ENCODE measurements at places on chromosomes 16 and 17.

GRCh38 chr17:66950886-66951604, 13.5 kb upstream of the CACNG4 start:
- DNase-seq: no peak

DNA sequence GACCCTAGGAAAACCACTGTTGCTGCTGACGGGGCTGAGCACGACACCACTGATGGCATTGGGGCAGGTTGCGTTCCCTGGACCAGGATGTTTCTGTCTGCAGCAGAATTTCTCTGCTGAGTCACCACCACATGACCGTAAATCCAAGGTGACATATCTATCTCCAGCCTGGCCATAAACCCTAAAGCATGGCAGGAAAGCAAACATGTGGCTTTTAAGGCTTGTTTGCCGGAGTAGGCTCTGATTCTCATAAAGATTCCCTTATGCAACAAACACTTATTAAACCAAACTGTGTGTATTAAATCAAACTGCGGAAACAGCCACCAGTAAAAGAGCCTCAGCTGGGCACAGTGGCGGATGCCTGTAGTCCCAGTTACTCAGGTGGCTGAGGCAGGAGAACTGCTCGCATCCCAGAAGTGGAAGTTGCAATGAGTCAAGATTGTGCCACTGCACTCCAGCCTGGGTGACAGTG, 17.3 kb downstream of the MPHOSPH6 start:
- no peak for DNase-seq

- DNase-seq: no peak
Observed at GRCh38 chr16:3754772-3755171, 37.4 kb upstream of the TRAP1 start.

DNA sequence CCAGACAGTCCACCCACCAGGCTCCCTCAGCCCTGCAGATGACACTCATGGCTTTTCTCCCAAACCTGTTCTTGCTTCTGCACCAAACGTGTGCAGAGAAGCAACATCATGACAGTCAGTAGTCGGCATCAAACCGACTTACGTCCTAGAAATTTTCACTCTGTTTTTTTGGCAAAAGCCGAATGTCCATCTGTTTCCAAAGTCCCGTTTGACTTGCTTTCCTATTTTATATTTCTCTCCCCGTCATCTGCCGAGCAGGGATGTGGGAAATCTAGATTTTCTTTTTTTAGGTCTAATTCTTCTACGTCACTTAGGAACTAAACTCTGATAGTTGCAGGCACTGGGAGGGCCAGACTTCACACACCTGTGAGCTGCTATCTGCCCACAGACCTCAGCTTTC, 104.9 kb downstream of the RMI2 start:
- DNase-seq: no peak

DNA sequence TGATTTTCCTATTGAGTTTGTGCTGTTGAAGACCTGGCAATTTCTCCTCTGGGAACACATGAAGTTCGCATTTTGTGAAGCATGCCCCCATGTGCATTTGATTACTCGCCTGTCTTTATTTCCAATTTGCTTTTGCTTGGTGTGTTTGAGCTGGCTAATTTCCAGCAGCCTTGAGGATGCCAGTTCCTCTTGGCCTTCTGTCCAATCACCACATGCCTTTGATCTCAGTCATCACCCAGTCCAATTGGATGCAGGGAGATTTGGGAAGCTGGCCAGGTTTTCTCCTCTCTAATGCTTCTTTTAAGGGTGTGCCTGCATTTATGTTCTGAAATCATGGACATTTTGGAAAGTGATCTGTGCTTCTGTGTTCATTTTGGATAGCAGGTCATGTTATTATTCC, 3.8 kb upstream of the TMEM100 start:
- DNase-seq: no peak

DNA sequence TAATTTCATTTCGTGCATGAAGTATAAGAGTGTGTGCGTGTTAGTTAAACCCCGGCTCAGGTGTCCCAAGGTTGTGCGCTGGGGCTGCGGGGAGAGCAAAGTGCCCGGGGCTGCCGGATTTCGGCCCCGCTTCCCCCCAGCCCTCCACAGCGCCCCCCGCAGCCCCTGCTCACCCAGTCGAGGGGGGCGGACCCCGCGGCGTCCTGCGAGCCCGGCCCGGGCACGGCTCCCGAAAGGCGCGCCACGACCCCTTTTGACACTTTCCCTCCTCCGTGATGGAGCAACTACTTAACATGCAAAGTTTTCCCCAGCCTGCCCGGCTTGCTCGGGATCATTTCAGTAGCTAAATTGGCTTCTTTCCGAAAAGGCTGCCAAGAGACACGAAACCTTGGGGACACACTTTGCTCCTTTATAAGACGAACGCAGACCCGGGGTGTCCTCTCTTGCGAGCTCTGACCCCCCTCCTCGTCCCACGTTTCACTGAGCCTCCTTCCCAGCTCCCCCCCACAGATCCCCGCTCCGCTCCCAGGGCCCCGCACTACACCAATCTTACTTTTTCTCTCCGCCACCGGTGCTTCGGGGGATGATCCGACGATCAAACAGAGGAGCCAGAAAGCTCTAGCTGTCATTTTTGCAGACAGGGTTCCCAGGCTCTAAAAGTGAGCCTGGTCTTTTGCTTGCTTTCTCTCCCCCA, 552 bp downstream of the C17orf58 start:
- peak; percentile 29 for DNase-seq

GRCh38 chr17:19338031-19338990, 24.2 kb downstream of the B9D1 start:
- peak; percentile 46 for DNase-seq

GRCh38 chr17:49497148-49498028, 2.3 kb downstream of the NGFR start:
- DNase-seq: no peak

DNA sequence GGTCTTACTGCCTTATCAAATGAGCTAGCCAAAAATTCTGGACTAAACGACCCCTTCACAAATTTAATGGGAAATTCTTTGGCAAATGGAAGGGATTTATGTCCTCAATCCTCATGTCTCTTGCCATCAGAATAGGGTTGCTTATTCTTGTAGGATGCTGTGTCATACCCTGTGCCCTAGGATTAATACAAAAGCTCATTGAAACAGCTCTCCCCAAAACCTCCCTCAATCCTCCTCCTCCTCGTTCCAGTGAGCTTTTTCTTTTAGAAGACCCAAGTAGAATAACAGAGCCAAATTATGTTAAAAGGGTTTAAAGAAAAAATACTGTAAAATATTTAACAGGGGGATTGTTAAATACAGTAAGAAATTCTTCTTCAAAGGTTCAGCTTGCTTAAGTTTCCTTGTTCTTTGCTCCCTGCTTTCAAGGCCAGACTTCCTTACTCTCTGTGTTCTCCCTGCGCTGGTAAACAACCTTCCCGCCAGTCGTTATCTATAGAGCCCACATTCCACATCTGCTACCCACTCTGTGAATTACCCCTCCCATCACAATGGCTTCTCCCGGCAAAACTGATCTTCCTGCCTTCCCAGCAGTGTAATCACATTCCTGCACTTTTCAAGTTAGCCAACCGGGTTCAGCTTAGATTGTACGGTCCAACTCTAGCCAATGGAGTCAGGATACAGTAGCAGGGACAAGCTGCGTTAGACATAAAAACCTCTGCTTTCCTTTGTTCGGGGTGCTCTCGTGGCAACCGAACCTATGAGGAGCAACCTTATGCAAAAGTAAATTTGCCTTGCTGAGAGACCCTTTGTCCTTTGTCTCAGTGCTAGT, 9.7 kb downstream of the HPR start:
- DNase-seq: no peak

DNA sequence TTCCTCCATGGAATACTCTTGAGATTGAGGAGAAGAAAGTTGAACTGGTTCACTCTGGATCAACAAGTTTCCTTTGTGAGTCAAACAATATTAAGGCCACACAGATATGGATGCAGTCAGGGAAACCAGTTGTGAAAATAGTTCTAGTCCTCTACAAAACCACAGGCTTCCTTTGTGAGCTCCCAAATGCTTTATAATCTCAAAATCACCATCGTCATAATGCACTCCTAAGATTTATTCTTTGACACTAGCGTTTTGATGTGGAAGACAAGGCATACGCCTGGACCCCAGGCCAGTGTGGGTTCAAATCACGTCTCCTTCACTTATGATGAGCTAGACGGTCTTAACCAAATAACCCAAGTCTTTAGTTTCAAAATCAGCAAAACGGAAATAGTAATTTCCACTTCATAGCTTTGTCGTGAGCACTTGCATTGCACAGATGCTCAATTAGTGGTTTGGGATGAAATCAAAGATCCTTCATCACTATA, 142.6 kb downstream of the STX8 start:
- no peak for DNase-seq

DNA sequence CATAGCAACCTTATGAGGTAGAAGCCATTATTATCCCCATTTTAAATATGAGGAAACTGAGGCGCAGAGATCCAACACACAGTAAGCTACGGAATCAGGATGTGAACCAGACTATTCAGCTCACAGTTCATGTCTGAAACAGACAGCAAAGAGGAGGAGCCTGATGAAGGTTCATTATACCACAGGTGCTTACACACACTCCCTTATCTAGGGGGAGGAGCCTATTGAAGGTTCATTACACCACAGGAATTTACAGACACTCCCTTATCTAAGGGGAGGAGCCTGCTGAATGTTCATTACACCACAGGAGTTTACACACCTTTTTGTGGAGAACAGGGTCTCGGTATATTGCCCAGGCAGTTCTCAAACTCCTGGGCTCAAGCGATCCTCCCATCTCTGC, 21.9 kb downstream of the C16orf95 start:
- no peak for DNase-seq

DNA sequence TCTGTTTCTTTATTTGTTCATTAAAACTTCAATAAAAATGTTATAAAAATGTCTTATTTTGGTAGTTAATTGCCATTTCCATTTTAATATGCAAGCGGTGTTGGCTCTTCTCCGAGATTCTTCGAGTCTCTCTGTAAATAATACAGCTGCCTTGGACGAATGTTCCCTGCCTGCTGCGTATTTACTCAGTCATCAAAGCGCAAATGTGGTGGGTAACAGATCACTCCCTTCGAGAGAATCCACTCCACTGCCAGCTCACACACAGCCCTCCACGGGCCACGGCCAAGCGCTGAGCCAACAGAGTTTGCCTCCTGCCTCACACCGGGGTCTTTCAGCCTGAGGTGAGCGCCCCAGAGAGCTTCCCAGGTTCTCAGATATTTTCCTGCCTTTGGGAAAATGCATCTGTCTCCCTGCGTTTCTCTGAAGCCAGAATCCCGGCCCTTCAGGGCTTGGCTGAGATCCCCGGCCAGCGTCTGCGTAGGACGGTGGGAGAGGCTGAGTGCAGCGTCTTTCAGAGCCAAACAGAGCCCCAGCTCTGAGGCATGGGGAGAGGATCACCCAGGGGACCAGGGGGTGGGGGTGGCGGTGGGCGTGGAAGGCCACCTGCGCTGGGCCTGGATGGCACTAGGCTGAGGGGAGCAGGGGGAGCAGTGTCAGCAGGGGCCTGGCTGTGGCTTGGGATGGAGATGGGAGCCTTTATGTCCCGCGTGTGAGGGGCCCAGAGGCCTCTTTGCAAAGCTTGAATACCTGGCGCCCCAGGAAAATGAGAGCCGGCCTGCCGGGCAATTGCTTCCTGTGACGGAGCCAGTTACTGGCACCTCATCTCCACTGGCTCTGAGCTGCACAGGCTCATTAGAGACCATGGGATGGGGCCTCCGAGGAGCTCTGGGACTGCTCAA, 248.7 kb downstream of the RBFOX3 start:
- no peak for DNase-seq

- DNase-seq: no peak
Observed at GRCh38 chr17:41633556-41634199, 9.3 kb upstream of the KRT17 start.

DNA sequence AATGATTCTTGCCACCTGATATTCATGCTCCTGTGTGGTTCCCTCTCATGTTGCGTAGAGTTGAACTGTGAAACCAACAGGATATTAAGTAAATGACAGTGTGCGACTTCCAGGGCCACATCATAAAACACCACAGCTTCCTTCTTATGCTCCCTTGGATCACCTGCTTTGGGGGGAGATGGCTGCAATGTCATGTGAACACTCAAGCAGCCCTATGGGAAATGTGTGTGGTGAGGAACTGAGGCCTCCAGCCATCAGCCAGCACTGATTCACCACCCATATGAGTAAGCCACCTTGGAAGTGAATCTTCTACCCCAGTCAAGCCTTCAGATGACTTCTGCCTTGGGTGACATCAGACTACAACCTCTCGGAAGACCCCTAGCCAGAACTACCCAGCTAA, 427.5 kb downstream of the UTP18 start:
- DNase-seq: no peak

DNA sequence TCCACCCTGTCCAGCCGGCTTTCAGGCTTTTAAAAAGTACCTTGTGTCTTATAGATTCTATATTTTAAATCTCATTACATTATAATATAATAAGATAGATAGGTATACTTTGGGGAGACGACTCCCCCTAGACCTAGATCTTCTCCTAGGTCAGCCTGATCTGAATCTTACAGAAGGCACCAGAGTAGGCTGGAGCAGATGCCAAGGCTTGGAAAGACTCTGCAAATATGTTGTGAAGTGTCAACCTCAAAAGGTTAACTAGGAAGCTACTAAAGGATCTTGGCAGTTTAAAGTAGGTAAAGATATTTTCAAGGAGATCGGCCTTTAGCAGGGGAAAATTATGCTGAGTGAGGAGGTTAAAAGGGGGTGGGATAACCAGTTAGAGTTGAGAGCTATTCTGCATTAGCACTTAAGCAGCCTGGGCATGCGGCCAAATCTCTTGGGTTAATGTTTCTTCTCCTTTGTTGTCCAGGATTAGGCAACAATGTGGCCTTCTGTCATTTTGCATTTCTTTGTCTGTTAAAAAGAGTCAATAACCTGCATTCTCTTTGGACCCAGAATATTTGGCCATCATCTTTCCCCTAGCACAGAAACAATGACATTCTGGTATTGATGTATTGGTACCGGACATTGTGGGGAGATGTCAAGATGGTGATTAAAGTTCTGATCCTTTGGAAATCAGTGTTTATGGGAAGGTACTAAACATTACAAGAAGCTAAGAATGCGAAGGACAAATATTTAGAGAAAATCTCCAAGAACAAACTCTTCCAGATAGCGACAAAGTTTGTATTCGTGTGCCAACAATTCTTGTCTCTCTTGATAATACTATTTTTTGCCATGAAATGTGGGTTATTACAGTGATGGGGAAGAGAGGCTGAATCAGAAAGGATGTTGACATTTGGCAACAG, 51.2 kb upstream of the DHX40 start:
- DNase-seq: no peak

All from CD8-positive, alpha-beta T cell (primary cell).